ENCODE measurements at places on chromosomes 12 and 14.

DNA sequence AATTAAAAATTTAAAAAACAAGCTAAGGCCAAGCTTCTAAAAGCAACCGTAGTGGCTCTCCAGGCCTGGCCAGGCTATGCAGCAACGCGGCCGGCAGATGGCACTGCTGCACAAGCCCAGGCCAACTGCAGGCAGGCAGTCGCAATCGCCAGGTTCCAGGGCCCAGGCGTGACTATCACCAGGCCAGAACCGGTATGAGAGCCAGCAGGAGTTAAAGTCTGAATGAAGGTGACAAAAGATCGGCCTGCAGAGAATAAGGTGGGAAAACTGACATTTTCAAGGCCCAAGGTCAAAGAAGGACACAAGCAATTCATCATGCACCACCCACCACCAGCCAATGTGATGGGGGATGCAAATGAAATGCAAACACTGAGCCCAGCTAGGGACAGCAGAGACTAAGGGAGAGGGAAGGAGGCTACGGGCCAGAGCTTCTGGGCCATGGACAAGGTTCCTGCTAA lies 43.6 kb upstream of the ANO2 start:
- peak; percentile 30 for DNase-seq

DNA sequence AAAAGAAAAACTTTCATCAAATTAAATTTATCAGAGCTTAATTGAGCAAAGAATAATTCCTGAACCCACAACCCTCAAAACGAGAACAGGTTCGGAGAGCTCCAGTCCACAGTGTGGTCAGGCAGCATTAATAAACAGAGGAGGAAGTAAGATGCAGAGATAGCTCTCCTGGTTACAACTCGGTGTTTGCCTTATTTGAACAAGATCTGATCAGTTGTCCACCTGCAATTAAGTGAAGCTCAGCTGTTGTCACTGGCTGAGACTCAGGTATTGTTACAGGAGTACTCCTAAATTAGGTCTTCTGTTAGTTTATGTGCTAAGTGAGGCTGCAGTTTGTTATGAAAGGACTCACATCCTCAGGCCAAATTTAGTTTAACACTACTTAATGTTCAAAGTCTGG lies 451.4 kb upstream of the PDE3A start:
- no peak for DNase-seq

DNA sequence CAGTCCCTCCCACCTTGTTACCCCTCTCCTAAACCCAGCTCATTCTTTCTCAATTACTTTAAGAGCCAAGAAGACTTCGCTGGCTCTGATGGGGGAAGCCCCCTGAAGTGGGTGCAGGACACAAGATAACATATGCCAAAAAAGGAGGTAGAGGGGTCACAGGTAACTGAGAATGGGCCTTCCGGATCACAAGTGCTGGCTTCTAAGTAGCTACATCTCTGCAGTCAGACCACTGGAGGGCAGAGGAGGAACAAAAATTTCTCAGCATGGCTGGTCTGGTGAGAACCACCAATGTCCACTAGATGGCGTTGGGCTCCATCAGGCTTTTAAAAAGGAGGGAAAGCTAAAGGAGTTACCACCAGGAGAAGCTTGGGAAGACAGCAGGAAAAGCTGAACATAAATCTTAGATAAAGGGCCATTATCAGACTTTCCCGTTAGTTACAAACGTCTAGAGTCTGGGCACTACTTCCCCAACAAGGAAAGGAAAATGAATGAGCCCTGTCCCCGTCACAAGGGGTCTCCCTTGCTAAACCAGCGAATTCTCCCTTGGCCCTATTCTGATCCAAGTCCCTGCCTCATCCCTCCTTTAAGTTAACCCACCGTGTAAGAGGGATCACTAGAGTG lies 11.6 kb upstream of the CDH24 start:
- DNase-seq, result no peak

DNA sequence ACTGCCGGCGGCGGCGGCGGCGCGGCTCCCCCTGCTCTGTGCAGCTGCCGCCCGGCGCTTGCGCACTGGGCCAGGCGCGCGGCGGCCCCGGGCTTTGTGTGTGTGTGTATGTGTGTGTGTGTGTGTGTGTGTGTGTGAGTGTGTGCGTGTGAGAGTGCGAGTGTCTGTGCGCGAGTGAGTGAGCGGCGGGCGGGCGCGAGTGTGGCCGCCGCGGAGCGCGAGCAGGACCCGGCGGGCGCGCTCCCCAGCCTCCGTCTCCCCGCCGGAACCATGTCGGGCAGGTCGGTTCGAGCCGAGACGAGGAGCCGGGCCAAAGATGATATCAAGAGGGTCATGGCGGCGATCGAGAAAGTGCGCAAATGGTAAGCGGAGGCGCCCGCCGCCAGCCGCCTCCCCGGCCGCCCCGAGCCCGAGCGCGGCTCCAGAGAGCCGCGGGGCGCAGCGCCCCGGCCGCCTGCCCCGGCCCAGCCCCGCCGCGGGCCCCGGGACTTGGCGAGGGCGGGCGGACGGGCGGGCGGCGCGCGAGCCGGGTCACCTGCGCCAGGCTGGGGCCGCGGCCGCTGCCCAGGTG lies at the start of gene BCL7A:
TSS of gene BCL7A (plus strand) at position 63 of the 571 bp plus-strand sequence. CDS start at position 271, 208 bp downstream.
- DNase-seq, result peak; percentile 28

DNA sequence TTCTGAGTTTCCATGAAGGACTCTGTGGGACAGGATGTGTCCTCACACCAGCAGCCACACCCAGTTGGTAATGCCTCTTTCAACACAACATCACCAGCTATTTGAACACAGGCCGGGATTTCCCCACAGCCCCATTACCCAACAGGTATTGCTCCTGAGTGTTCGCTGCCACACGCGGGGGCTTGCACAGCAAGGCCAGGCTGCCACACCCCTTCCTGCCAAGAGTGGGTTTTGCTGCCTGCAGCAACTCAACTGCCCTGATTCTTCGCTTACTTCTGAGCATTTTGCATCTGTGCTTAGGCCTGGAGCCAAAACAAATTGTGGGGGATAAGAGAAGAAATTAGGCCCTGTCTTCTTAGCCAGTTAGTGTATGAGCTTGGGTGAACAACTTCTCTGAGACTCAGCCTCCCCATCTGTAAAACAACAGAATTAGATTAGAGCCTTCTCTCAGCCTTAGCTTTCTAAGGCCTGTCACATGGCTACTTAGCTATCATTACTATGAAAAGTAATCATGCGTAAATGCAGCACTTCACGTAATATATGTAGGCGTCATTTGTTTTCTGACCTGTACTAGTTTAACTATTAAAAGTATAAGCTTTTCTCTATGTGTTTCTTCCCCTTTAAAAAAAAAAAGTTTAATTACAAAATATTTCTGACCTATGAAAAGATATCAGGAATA lies 20.0 kb downstream of the CKAP4 start:
- no peak for DNase-seq

GRCh38 chr12:53011889-53012288 lies 5.6 kb downstream of the EIF4B start:
- DNase-seq, result no peak

DNA sequence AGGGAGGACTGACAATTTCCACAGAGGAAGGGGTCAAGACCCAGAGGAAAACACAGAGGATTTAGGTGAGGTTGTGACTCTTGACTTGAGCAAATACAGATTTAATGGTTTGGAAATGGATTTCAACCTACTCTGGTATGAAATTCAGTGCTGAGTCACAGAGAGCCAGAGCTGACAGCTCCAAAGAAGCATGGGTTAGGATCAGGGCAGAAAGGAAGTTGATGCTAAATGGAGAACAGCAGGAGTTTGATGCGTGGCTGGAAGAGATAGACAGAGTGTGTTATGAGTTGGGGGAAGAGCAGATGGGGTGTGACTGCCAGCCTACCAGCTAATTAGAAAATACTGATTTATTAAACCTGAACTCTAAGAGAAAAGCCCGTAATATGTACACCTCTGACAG lies 272.6 kb downstream of the FOXG1 start:
- no peak for DNase-seq

DNA sequence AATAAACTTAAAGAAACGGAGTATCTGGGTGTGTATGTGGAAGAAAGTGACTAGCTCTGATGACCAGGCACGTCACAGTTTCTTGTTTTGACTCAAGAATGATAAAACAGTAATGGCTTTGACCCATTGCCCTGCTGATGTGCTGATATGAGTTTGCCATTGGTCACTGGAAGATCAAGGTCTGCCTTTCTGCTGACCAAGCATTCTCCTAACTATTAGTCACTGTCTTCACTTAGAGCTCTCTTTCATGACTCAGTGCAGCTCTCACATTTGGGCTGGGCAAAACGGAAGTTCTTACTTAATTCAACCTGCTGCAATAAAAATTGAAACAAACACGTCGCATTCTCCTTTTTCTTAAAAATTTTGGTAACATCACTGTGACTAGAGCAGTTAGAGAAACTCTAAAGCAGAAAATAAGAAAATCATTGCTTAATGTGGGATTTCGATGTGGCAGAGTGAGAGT lies 366.7 kb downstream of the BTG1 start:
- no peak for DNase-seq

GRCh38 chr14:101849125-101849524 lies 87.6 kb downstream of the PPP2R5C start:
- no peak for DNase-seq

- DNase-seq, result no peak
Measured at GRCh38 chr12:131007031-131007739, 53.5 kb downstream of the ADGRD1 start.

DNA sequence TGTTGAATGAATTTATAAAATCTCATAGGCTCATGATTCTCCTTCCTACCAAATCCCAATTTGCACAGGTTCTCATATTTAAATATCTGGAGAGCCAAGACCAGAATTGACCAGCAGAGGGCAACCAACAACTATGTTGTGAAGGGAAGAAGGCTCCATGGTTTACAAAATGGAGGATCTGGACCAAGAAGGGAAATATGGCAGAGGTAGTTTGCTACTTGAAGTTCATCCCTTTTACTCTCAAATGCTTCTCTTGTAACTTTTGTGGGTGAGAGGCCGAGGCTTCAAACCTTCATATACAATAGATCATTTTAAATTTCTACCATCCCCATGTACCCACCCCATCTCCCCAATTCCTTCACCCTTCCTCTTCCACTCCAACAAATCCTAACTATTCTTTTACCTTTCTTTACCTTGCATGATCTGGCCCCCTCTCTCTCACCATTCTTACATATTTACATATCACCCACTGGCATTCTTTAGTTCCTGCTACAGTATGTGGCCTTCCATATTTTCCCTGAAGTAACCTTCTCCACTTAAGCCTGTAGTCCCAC lies 3.8 kb upstream of the SMARCC2 start:
- DNase-seq, result peak; percentile 71

- no peak for DNase-seq
Measured at GRCh38 chr12:7678744-7679143, 13.0 kb upstream of the APOBEC1 start.

DNA sequence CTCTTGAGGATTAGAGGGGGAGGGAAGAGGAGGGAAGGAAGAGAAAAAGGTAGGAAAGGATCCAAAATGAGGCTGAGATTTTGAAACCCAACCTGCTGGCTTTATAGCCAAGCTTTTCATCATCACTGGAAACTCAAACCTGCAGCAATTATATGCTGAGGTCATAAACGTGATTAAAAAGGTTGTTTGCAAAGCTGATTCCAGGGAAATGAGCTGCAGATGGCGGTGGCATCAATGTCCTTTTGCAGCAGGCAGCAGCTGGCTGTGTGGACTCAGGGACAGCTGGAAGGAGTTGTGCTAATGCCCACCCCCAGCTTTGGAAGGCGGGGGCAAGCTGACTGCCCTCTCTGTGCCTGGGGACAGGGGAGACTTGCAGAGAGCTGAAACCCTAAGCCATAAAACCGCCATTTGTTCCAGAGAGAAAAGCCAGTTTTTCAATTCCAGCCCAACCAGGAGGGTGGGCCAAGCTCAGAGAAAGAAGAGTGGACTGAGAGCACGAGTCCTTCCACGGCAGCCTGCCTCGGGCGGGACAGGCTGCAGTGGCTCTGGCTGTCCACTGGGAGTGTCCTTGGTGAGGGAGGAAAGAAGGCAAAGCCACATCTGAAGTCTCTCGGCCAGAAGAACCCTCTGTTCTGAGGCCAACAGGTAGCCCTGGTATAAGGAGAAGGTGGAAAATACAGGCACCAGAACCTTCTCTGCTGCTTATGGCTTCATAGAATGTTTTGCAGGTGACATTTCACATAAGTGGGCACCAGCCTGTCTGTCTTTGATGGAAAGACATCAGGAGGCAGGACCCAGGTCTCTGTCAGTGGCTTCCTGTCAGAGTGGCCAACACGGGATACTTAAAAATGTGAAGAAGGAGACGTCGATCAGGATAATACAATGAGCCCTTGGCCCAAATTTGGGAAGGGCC lies 90.7 kb downstream of the SINHCAF start:
- peak; percentile 47 for DNase-seq

DNA sequence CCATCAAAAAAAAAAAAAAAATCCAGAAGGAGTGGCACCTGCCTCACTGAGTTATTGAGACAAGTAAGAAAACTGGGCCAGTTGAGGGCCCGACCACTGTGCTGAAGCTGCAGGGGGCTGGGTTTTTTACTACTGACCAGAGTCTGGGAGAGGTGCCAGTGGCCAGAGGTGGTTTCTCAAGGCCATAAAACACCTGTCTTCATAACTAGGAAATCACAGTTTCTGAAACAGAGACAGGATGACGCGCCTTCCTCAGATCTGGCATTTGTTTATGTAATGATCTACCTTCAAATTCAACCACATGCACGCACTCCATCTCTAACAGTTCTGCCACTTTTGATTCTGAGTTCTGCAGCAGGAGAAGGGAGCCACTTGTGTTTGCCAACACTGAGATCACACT lies 12.7 kb downstream of the TSPAN11 start:
- no peak for DNase-seq

GRCh38 chr12:50790081-50790480 lies 26.2 kb downstream of the ATF1 start:
- DNase-seq, result no peak

- no peak for DNase-seq
Measured at GRCh38 chr12:80282761-80283160, 161.3 kb upstream of the PTPRQ start.

DNA sequence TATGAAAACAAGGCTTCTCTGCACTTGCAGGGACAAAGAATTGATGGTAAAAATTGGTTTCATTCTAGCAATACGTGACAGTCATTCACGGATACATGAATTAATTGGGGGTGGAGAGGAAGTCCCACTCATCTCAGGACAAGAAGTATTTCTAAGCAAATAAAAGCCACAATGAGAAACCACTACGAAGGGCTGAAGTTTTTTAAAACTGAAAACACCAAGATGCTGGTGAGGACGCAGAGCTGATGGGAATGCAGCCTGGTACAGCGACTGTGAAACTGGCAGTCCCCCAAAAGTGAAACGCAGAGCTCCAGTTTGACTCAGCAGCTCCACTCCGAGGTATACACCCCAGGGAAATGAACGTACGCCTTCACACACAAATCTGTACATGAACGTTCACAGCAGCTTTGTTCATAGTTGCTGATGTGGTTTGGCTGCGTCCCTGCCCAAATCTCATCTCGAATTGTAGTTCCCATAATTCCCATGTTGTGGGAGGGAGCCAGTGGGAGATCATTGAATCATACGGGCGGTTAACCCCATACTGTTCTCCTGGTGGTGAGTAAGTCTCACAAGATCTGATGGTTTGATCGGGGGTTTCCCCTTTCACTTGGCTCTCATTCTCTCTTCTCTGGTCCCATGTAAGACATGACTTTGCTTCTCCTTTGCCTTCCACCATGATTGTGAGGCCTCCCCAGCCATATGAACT lies 89.0 kb downstream of the SCARB1 start:
- no peak for DNase-seq

GRCh38 chr14:58866391-58866790 lies 228.6 kb downstream of the DACT1 start:
- no peak for DNase-seq

Data from NCI-H1930 (cell line).